ENCODE measurements at places on chromosomes 3 and 15.

GRCh38 chr3:171301002-171301401 is 159.2 kb downstream of the TNIK start:
- no peak for DNase-seq

DNA sequence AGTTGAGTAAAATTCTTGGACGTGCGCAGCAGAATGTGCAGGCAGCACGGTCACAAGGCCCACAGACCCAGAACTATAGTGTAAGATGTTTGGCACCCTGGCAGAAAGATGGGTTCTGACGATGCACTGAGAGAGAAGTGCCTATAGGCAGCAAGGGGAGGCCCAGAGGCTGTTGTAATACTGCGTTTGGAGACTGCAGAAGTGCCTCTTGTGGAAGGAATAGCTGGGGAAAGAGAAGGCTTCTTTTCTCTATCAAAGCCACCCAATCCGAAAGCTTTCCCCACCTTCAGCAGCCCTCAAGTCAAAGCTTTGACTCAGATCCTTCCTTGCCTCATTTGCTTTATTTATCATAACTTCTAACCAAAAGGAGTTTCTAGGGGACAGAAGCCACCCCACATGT is 5.2 kb upstream of the SIN3A start:
- DNase-seq = no peak

GRCh38 chr3:47681016-47681415 is 100.7 kb downstream of the SMARCC1 start:
- no peak for DNase-seq

DNA sequence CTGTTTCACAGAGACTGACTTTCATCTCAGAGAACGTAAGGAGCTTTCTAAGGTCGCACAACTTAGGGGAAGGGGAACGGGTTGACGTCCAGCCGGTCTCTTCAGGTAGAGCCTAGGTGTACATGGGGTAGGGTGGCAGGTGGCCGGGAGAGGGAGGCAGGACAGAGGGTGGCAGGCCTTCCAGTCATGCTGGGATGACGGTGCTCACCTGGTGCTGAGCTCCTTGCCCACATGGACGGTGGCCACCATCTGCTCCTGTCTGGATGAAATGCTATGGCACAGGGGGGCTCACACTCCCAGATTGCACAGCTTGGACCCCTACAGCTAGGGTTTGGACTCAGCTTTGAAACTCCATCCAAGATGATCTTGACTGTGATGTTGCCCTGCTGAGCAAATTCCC is 144.5 kb downstream of the ATP10A start:
- DNase-seq = no peak

GRCh38 chr3:172236771-172237742 is 197.7 kb downstream of the FNDC3B start:
- DNase-seq = no peak

GRCh38 chr3:89955156-89955555 is 847.7 kb downstream of the EPHA3 start:
- no peak for DNase-seq

- DNase-seq = no peak
Observed at GRCh38 chr3:74607803-74608202, 6.7 kb downstream of the CNTN3 start.

DNA sequence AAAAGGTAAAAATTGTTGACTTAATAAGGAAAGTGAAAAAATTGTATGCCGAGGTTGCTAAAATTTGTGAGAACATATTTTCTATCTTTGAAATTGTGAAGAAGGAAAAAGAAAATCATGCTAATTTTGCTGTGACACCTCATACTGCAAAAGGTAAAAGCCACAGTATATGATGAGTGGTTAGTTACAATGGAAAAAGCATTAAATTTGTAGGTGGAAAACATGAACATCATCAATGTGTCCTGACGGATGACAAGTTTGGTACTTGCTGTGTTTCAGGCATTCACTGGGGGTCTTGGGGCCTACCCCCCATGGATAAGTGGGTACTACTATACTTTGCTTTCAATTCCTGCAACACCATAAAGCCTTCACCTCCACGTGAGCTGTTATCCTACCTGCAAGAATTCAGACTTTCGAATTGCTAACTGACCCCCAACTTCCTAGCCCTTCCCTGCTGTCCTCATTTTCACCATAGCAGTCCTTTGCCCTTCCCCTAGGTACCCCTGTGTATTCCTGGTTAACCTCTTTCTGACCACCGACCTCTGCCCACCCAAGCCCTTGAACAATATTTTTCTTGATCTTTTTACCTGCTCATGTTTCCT is 62.4 kb downstream of the RAB7A start:
- no peak for DNase-seq

DNA sequence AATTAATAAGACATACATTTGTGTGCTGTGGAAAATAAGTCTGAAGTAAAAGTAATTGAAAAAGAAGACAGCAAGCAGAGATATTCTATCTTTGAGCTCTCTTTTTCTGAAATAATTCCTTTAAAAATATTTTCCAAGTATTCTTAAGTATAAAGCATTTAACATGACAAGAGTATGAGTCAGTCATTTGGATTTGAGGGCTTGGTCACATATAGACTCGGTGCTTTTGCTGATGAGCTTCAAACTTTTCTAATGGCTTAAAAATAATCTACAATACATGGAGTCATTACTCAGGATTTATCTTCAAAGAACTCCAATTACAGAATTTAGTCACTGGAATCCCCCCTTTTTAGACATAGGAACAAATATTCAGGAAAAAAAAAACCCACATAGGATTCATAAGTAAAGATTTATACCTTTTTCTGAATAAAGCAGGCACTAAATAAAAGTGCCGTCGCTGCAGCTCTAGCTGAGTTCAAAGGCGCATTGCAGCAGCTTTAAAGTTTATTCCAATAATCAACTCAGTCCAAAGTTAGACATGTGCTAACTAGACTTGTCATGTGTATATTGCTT is 147.5 kb downstream of the CTNNB1 start:
- no peak for DNase-seq

DNA sequence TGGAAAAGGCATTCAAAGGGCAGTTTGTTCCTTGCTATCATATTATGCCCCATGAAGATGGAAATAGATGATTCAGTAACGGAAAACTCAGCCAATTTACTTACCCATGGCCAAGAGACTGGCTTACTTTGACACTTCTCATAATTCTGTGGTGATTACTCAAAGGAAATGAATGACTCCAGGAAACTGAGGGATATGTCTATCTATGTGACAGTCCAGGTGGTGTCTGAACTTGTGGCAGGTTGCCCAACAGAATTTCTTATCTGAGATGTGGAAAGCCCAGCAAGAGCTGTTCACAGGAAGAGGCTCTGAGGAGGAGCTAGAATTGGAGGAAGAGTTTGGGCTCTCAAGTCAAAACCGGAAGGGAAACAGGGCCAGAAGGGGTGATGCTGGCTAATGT is 91.2 kb downstream of the KCNAB1 start:
- DNase-seq = no peak

- no peak for DNase-seq
Observed at GRCh38 chr3:185717121-185717520, 107.7 kb downstream of the IGF2BP2 start.

DNA sequence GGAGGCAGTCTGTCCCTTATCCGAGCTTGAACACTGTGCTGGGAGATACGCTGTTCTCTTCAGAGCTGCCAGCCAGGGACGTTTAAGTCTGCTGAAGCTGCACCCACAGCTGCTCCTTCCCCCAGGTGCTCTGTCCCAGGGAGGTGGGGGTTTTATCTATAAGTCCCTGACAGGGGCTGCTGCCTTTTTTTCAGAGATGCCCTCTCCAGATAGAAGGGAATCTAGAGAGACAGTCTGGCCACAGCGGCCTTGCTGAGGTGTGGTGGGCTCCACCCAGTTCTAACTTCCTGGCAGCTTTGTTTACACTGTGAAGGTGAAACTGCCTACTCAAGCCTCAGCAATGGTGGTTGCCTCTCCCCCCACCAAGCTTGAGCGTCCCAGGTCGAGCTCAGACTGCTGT is 319.9 kb upstream of the GRM7 start:
- no peak for DNase-seq

- DNase-seq = no peak
Observed at GRCh38 chr3:143608966-143609365, 239.3 kb downstream of the SLC9A9 start.

GRCh38 chr15:65947041-65947440 is 77.8 kb downstream of the RAB11A start:
- DNase-seq = no peak

DNA sequence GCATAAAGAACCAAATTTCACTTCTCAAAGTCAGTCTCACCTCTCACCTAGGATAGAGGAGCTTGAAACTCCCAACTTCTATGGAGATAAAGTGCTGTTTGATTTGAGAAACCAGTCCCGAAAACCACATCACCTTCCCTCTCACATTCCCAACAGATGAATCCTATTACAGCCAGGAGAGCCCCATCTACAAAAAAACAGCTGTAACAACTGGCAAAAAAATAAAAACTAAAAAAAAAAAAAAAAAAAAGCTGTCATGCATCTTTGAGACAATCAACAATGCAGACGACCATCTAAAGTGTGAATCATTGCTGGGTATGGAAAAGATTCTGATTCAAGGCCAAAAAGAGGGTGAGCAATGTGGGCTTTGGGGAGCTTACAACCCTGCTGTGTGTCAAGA is 23.8 kb downstream of the HOMER2 start:
- no peak for DNase-seq

DNA sequence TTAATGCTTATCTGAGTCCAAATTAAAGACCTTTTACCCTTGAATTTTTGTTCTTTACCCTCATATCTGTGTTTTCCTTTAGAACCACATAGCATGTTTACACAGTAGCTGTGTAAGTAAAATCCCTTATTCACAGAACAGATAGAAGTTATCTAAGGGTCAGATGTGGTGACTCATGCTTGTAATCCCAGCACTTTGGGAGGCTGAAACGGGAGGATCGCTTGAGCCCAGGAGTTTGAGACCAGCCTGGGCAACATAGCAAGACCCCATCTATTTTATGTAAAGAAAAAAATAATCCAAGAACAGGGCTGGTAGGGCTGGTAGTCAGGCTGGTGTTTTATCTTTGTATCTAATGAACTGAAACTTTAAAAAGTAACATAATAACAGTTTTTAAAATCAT is 23.2 kb downstream of the NXPE3 start:
- no peak for DNase-seq

DNA sequence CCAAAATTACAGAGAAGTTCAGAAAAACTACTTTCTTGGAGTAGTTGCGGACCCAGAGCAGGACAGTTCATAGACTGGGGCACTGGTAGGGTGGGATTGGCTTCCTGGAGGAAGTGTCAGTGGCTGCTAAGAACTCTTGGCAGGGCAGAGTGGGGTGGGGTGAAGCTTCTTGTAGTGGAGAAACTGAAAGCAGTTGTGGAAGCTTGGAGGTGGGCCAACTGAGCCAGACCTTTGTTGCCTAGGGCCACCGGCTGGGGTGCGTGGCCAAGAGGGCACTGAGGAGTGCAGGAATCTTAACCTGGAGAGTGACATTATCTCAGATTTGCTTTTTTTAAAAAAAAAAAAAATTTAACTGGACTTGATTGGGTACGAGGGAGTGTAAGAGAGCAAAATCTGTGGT is 3.1 kb downstream of the KAT2B start:
- peak; percentile 7 for DNase-seq

DNA sequence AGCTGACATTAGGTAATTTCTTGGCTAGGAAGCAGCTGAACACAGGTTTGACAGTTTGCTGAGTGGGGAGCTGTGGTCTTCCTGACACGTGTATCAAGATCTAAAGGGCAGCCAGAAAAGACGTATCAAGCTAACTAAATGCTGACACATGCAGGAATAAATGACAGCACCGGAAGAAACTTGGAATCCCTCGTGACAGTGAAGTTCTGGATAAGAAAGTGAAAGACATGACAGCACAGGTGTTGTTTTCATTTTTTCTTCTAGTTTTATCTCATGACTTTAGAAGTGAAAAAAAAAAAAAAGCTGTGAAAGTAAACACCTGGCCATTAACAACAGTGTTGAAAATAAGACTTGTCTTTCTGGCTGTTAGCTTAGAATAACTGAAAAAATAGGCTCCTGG is 48.7 kb downstream of the FGF7 start:
- no peak for DNase-seq

- DNase-seq = no peak
Observed at GRCh38 chr3:109275702-109276293, 40.5 kb downstream of the DPPA2 start.

- no peak for DNase-seq
Observed at GRCh38 chr15:34436956-34437442, 609 bp downstream of the GOLGA8A start.

GRCh38 chr15:26126819-26127387 is 263.8 kb upstream of the ATP10A start:
- no peak for DNase-seq

GRCh38 chr3:12961697-12962036 is 111.6 kb downstream of the IQSEC1 start:
- no peak for DNase-seq

DNA sequence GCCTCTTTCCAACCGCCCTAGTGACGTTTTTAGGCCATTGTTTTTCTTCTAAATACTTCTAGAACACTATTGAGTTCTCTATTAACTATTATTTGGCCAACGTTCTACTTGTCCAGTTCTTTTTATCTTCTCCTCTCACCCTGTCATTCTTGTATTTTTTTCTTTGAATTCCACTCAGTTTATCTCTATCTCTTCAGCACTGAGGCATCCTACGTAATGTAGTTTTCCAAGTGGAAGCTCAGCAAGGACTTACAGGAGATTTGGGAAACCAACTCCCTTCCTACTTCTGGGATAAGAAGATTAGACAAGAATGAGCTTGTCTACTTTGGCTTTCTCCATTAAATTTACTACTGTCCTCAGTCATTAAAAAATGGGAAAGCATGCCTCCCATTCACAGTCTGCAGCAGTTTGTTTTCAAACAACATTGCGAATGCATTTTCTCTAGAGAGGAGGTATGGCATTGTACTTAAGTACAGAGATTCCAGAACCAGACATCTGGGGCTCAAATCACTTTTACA is 21.3 kb upstream of the NR2F2 start:
- no peak for DNase-seq

DNA sequence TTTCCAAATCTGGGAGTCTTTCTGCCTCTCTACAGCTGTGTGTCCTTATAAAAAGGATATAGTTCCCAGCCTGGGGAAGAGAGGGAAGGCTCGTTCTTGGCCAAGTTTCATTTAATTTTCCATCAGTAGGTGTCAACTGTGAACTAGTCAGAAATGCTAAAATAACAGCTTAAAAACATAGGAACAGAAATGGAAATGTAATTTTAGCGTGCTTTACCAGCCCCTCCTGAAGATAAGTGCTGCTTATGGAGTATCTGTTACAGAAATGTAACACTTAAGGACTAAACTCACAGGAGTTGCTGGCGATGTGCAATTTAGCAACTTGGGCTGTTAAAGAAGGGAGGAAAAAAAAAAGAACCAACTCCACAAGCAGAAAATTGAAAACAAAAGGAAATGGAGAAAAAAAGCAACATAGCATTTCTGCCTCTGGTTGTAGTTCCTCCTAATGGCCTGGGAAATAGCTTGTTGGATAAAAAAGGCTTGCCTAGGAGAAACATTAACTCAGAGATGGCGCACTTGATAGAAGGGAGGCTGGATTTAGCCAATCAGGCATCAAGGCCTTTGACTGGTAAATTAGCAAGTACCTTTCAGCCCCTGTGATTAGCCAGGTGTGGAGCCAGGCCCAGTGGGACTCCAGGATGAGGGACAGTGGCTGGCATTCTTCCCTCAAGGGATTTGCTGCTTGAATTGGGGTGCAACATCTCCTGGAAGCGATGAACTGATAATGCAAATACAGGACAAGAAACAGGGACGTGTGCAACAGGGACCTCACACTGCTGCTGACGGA is 84.3 kb downstream of the RPLP1 start:
- DNase-seq = no peak

Measured in cortex of kidney (tissue), 1 donor.